Uterus (tissue), 4 donors: ENCODE measurements at places on chromosomes 12 and 14.

GRCh38 chr14:25032092-25032784 lies 17.7 kb downstream of the STXBP6 start:
- DNase-seq = no peak

DNA sequence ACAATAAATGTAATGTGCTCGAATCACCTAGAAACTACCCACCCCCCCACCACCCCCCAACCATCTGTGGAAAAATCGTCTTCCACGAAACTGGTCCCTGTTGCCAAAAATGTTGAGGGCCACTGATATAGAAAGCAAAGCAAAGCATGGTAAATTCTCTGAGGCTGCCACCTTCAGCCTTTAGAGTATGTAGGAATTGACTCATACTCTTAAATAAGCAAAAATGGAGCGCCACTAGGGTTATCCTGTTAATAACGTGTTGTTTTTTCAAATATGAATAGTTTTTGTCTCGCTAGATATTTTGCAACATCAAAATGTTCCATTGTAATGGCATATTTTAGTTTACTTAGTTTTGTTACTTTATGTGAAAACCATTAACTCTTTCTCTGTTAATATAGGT lies 18.2 kb downstream of the DYNC1H1 start:
- DNase-seq = no peak

DNA sequence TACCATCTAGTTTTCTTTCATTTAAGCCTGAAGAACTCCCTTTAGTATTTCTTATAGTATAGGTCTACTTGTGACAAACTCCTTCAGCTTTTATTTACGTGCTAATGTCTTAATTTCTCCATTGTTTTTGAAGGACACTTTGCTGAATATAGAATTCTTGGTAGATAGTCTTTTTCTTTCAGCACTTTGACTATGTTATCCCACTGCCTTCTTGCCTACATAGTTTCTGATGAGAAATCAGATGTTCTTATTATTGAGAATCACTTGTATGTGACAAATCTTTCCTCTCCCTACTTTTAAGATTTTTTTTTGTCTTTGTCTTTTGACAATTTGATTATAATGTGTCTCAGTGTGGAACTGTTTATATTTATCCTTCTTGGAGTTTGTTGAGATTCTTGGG lies 5.1 kb upstream of the MIS18BP1 start:
- DNase-seq = no peak

DNA sequence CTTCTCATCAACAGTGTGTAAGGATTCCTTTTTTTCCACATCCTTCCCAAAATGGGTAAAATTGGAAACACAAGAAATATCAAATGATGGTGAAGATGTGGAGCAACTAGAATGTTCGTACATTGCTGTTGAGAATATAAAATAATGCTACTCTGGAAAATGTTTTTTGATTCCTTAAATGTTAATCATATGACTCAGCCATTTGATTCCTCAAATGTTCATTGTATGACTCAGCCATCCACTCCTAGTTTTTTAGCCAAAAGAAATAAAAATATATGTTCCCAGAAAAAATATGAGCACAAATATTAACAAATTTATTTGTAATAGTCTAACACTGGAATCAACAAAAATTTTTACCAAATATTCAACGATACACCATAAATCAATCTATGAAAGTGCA lies 1108.6 kb downstream of the LRFN5 start:
- DNase-seq = no peak

DNA sequence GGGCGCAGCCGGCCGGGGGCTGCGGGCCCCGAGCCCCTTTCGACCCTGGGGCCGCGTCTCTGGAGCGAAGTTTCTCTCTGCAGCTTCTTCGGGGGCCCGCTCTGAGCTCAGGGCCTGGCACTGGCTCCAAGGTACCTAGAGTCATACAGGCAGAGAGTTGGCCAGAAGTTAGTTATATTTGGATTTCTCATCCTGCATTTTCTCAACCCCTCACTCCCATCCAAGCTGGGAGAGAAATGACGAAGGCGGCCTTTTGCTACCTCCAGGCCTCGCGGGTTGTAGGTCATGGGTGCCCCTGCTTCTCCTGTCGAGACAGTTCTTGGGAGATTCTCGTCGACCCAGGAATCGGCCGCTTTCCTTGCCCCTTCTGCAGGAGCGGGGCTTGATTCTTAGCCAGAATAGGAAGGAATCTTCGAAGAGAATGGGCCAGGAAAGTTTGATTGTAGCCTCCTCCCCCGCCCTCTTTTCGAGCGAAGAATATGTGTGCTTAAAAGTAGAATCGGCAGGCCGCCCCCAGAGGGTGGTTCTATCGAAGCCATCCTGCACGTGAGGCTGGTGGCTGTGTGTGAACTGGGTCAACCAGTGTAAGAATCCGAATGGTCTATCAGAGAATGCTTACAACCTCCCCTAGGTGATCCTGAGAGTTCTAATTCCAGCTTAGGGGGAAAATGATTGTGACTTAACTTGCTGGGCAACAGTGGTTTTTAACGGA lies 785 bp downstream of the MLEC start:
- no peak for DNase-seq
